Stimulated activated CD4-positive, alpha-beta T cell treated with anti-CD3 and anti-CD28 coated beads, Interleukin-15, amount 100 ng/mL, for 24 hours (primary cell): ENCODE measurements at places on chromosomes 16 and 17.

DNA sequence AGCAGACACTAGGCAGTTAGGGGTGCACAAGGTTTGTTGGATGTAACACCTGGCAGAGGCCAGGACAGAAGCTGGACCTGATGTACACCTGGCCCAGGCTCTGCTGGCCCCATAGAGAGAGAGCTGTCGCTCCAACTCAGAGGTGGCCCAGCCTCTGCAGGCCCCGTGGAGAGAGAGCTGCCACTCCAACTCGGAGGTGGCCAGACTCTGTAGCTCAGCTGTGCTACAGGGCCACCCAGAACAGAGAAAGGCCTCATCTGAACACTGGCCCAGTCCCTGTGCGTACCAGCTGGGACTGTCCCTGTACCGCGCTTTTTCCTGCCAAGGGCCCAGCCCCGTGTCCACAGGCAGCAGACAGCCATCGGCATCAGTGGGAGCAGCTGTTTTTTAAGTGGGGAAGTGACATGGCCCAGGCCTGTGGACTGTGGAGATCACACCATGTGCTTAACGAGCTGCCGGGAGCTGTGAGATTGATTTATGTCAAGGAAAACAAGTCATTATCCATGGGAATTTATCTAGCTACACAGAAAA is 176.4 kb upstream of the CHMP6 start:
- DNase-seq = no peak

DNA sequence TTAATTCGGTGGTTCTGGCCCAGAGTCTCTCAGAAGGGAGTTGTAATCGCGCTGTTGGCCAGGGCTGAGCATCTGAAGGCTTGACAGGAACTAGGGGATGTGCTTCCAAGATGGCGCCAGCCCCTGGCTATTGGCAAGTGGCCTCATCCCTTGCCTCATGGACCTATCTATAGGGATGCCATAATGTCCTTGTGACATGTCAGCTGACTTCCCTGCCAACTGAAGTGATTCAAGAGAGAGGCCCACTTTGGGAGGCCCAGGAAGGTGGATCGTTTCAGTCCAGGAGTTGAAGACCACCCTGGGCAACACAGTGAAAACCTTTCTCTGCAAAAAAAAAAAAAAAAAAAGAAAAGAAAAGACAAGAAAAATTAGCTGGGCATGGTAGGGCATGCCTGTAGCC is 15.0 kb upstream of the C16orf87 start:
- DNase-seq = no peak

DNA sequence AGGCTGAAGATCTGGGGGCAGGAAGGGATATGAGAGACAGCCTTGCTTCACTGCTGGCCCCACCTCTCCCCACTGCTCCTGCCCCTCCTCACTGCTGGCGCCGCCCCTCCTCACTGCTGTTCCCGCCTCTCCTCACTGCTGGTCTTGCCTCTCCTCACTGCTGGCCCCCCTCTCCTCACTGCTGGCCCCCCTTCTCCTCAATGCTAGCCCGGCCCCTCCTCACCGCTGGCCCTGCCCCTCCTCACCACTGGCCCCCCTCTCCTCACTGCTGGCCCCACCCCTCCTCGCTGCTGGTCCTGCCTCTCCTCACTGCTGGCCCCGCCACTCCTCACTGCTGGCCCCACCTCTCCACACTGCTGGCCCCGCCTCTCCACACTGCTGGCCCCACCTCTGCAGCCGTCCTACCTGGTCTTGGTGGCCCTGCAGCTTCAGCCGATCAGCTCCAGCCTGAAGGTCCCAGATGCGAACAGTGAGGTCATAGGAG is 9.5 kb upstream of the PAM16 start:
- DNase-seq = peak; percentile 35

- no peak for DNase-seq
These were observed 101.7 kb downstream of the CHD9 start for GRCh38 chr16:53156516-53156915.

DNA sequence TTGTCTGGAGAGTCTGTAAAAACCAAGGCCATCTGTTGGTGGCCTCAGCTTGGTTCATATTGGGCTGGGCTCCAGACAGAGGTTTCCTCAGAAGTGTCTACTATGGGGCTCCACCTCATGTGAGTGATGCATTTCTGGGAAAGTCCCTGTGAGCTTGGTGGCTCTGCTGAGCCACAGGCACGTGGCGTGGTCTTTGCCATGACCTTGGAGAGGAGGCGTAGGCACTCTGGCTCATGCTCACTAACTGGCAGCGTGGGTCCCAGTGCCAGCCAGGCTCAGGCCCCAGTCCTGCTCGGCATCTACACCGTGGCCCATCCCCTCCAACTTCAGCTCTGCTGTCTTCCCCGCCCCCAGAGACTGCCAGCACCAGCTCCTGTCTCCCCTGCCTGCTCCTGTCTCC is 10.7 kb upstream of the SMTNL2 start:
- peak; percentile 81 for DNase-seq

GRCh38 chr16:11342021-11342855 is 3.0 kb upstream of the RMI2 start:
- DNase-seq = peak; percentile 31

DNA sequence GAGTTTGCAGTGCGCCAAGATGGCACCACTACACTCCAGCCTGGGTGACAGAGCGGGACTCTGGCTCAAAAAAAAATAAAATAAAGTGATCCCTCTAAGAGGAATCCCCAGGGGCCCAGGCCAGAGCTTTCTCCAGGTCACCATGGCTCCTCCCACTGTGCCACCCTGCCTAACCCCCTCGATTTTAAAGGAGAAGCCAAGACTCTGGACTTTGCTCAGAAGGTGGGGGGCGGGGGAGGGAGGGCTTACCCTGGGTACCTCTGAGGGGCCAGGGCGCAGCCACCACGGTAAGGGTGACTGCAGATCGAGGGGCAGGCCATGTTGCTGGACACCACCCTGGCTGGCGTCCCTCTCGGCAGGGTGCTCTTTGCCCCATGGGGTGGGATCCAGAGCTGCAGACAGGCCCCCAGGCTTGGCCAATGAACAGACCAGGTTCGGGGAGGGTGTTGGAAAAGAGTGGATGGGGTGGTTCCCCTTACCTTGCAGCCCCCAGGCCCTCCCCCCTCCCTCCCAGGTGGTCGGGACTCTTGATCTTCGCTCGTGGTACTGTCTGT is 455 bp upstream of the GRB7 start:
- no peak for DNase-seq

- peak; percentile 95 for DNase-seq
These were observed 1.2 kb upstream of the SPAG9 start for GRCh38 chr17:51121620-51122472.

- peak; percentile 37 for DNase-seq
These were observed 39.0 kb upstream of the AKAP1 start for GRCh38 chr17:57045868-57046704.

DNA sequence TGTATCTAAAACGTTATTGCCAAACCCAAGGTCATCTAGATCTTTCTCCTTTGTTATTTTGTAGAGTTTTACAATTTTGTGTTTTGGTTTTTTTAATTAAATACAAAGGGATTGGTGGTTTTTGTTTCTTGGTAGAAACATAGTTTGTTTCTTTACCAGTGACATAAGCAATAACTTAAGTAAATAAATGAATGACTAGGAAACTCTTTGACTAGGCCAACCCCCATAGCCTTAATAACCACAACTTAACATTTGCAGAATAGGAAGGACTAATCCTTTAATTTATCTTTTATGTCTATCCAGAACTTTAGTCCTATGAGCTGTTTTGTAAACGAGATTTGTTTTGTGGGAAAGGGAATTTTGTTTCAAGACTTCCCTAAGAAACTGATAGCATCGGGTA is 162.5 kb downstream of the PRKCA start:
- no peak for DNase-seq

- DNase-seq = no peak
These were observed 36.2 kb downstream of the CDRT4 start for GRCh38 chr17:15431196-15431595.

DNA sequence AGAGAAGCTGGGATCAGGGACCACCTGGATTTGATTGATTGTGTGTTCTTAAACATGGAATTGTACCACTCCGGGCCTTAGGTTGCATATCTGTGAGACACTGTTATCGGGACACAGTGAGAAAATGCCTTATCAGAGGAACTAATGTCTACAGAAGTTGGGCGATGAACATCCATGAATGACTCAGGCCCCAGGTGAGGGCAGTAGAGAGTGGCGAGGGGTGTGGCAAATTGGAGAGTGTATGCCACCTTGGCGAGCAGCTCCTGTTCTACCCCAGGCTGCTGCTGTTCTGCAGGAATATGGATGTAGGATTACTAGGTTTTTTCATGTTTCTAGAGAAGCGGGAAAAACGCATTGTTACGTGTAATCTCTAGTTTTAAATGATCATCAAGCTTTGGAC is 38.8 kb downstream of the CLEC16A start:
- DNase-seq = peak; percentile 39

DNA sequence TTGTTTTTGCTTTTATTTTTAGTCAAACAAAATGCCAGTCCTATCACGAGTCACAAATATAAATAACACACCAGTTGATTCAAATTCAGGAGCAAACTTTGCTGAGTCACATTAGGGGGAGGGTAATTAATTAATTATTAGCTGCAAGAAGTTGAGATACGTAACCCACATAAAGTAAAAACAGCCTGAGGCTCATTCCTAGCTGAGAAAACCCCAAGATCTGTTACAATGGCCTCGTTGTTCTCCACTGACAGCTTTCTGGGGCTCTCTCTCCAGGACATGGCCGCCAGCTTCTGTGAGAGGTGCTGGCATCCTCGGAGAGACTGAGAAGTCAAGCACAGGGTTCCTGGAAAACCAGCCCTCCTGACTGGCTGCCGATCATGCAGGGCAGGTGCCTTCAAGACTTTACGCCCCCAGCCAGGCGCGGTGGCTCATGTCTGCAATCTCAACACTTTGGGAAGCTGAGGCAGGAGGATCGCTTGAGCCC is 11.1 kb downstream of the RAB40B start:
- no peak for DNase-seq

- peak; percentile 37 for DNase-seq
These were observed 4.8 kb downstream of the BTBD17 start for GRCh38 chr17:74356646-74357465.

DNA sequence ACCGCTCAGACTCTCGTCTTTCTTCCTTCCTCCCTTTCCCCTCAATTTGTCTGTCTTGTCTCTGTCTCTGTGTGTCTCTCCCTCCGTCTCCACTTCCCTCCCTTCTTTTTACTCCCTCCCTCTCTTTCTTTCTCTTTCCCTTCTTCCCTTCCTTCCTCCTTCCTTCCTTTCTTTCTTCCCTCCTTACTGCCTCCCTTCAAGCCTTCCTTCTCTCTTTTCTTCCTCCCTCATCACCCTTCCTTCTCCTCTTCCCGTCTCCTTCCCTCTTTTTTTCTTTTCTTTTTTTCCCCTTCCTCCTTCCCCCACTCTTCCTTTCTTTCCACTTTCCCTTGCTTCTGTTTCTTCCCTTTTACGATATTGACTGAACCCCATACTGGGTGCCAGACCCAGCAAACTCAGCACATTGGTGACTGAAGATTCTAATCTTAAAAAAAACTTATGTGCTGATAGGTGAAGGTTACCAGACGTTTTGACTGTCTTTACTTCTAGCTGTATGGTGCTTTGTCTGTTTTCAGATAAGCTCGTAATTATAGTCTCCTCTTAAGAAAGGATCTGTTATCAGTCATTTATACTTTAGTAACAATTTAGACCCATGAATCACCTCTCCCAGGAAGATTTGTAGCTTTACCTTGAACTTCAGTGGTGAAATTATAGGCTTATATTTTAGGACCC is 481 bp upstream of the BRD7 start:
- DNase-seq = no peak

- DNase-seq = no peak
These were observed 76.0 kb downstream of the IRX3 start for GRCh38 chr16:54210452-54211125.

DNA sequence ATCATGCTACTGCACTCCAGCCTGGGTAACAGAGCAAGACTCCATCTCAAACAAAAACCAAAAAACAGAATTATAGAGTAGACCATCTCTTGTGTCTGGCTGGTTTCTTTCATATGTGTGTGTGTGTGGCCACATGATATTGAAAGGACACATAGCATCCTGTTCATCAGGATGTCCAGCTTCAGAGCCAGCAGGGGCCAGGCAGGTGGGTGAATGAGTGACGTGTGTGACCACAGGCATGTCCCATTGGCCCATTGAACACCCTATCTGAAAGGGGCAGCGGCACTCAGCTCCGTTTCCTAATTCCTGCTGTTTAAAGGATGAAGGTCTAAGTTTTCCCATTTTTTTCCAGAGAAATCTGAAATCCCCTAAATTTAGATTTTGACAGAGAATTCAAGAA is 174.2 kb downstream of the PRKCB start:
- DNase-seq = no peak

- no peak for DNase-seq
These were observed 273.2 kb downstream of the CDH8 start for GRCh38 chr16:61763013-61763412.

GRCh38 chr17:5587438-5588032 is 3.2 kb upstream of the NLRP1 start:
- DNase-seq = peak; percentile 44

DNA sequence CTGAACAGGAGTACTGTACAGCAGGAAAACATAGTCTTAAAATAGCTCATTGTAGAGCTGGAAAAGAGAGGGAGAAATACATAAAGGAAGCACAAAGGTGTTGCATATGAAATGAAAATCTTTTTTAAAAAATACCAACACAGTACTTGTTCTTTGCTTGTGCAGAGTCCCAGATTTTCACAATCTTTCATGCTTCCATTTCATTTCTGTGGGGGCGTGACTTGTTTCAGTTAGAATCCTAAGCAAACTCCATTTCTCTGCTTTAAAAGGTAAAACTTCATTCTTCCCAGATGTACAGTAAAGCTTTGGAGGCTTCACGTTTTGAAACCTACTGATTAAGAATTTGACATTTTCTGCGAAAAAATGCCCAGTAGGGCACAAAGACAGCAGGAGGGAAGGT is 48.5 kb upstream of the MARCHF10 start:
- DNase-seq = no peak

DNA sequence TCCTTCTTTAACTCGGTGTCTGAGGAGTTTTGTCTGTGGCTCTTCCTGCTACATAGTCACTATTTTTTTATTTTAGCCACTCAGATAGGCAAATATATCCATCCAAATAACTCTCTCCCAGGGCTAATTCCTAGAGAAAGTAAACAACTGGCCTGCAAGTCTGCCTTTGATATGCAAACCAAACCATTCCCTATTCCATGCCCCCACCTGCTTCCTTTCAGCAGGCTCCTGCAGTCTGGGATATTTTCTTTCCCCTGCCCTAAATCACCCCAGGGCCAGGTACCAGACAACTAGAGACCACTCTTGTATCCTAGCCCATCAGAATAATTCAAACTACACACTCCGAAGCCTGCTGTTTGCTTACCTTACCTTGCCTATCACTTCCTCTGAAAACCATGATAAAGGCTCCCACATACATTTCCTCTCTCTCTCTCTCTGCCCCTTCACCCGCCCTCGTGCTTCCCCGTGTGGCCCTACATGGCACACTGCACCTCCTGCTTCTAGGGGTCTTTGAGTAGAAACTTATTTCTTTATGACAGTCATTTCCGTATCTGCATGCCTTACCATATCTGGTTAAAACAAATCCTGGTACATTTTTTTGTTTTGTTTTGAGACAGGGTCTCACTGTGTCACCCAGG is 8.3 kb downstream of the CD300H start:
- no peak for DNase-seq

GRCh38 chr17:32927724-32928585 is at the start of gene TMEM98:
Gene TMEM98, plus strand, starts transcription at chr17:32928153. Its CDS starts 3,376 bp downstream, at chr17:32931529.
- DNase-seq = peak; percentile 22

- DNase-seq = no peak
These were observed 16.2 kb downstream of the MARCHF10 start for GRCh38 chr17:62791767-62792446.

- no peak for DNase-seq
These were observed 503.4 kb upstream of the CDH8 start for GRCh38 chr16:62539657-62540056.
